ENCODE measurements at places on chromosomes 1 and 21.

- no peak for DNase-seq
Observed at GRCh38 chr1:104720741-104721140, 971.0 kb downstream of the AMY1C start.

- peak; percentile 60 for DNase-seq
Observed at GRCh38 chr1:35715568-35716002, 3.1 kb downstream of the C1orf216 start.

- DNase-seq, result no peak
Observed at GRCh38 chr1:4161366-4162006, 261.4 kb upstream of the C1orf174 start.

GRCh38 chr1:38037221-38037939, 9.2 kb downstream of the POU3F1 start:
- DNase-seq, result no peak

- DNase-seq, result no peak
Observed at GRCh38 chr1:85580872-85581801, 576 bp downstream of the CCN1 start.

GRCh38 chr1:162077648-162078299, 8.3 kb downstream of the NOS1AP start:
- no peak for DNase-seq

GRCh38 chr1:233316473-233316872, 11.1 kb upstream of the MAP3K21 start:
- DNase-seq, result no peak

- no peak for DNase-seq
Observed at GRCh38 chr1:37825506-37825905, 17.5 kb upstream of the YRDC start.

GRCh38 chr1:66323958-66324625, 209.9 kb upstream of the SGIP1 start:
- no peak for DNase-seq

DNA sequence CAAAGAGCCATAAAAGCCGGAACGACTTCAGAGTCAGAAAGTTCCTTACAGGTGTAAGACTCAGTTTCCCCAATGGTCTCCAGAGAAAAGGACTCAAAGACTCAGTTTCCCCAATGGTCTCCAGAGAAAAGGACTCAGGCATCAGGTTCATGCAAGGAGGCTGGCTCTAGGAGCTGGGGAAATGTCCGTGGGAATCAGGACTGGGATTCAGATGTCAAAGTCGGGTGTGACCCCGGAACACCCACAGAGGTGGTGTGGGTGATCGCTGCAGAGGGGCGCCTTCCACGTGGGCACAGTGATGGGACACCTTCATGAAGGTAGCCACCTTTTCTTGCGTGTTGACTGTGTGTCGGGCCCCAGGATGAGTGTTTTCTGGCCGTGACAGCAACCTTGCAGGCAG, 340.8 kb downstream of the NPHP4 start:
- no peak for DNase-seq

- DNase-seq, result no peak
Observed at GRCh38 chr1:1797731-1798341, 19.6 kb upstream of the NADK start.

GRCh38 chr1:230010603-230011332, 56.3 kb upstream of the GALNT2 start:
- DNase-seq, result no peak

GRCh38 chr1:27856561-27857343, 15.6 kb upstream of the THEMIS2 start:
- no peak for DNase-seq

GRCh38 chr1:188065917-188066316, 1237.2 kb downstream of the PLA2G4A start:
- no peak for DNase-seq

GRCh38 chr1:226444901-226445300, 37.0 kb upstream of the PARP1 start:
- peak; percentile 31 for DNase-seq

GRCh38 chr1:229642970-229643369, 16.9 kb downstream of the URB2 start:
- no peak for DNase-seq

- DNase-seq, result no peak
Observed at GRCh38 chr1:184930232-184930631, 44.1 kb downstream of the NIBAN1 start.

GRCh38 chr1:32538887-32539583, at the start of gene ZBTB8A:
Gene ZBTB8A, plus strand, starts transcription at chr1:32539427. Its CDS starts 53,505 bp downstream, at chr1:32592932.
- DNase-seq, result no peak

DNA sequence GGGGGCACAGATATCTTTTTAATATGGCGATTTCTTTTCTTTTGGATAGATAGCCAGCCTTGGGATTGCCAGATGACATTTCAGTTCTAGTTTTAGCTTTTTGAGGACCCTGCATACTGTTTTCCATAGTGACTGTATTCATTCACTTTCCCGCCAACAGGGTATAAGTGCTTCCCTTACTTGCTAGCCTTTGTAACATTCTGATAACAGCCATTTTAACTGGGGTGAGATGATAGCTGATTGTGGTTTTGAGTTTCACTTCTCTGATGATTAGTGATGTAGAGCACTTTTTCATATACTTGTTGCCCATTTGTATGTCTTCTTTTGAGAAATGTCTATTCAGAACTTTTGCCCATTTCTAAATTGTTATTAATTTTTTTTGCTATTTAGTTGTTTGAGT, 151.9 kb downstream of the NTPCR start:
- no peak for DNase-seq

GRCh38 chr1:214518361-214518760, 33.0 kb downstream of the PTPN14 start:
- DNase-seq, result no peak

- no peak for DNase-seq
Observed at GRCh38 chr1:117708323-117709248, 102.7 kb downstream of the TENT5C start.

- DNase-seq, result no peak
Observed at GRCh38 chr1:183244466-183244865, 58.4 kb downstream of the LAMC2 start.

DNA sequence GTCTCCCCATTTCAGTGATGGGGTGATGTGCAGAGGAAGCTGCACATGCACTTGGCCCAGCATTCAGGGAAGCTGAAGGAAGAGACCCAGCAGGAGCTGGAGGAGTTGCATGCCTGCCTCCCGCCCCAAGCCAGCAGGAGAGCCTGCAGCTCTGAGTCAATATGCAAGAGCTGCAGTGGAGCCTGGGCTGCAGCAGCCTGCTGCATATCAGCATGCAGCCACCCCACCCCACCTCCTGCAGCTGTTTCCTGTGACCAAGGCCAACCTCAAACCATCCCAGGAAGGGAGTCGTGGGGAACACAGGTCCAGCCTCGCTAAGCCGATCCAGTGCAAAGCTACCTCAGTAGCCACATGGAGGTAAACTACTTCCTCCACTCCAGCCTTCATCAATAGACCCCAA, 18.9 kb downstream of the AGT start:
- DNase-seq, result no peak

Data from stimulated activated CD8-positive, alpha-beta memory T cell treated with anti-CD3 and anti-CD28 coated beads, Interleukin-2, amount 100 ng/mL, for 1 hour (primary cell).